ENCODE measurements at places on chromosomes 7 and 10. TPM values are rescaled to one million over a fixed set of nuclear protein-coding genes. Genes with fewer than 3 reads are reported as not detected.

DNA sequence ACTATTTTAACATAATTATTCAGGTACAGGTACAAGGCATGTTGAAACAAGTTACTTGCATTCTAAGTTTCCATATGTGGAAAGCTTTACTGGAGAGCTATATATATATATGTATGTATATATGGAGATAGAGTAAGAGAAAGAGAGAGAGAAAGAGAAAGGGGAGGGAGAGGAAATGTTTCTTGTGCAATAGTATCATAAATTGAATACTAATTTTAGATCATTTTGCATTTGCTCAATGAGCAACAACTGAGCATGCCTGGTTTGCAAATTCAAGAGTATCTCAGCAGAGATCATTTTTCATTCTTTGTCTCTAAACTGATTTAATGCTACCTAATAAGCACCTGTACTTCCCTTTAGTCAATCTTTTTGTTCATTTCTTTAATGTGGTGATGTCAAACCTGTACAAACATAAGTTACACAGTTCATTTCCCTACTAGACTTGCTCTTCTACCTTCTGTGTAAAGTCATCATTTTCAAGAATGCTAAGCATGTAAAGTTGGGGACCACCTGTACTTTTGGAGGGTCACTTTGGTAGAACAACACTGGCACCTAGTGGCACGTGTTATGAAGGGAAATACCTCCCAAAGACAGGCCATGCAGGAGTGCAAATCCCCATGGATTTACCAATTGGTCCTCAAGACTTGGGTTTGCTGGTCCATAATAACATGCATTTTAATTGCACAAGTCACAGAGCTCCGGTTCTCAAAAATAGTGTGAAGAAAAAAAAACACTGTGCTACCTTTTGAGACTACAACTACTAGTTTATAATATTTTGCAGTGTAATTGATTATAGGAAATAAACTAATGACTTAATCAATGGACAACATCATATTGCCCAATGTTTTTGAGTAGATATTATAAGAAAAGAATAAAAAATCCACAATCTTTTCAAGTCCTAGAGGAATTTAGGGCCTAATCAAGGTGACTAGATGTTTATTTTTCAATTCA, 431.2 kb upstream of the IGFBP3 start:
- H3K27ac ChIP-seq: no peak overlapping the region
- H3K4me3 ChIP-seq: no peak overlapping the region
- no peaks in the 10 kb centered on the region for H3K27me3 ChIP-seq

The PGAM2 gene
- total RNA-seq: 0.49 TPM

- H3K4me1 ChIP-seq: no peaks in the 10 kb centered on the region
- no peak for DNase-seq
- H3K27me3 ChIP-seq: no peaks in the 10 kb centered on the region
- no peak overlapping the region for H3K4me3 ChIP-seq
- H3K27ac ChIP-seq: no peak overlapping the region
- no peaks in the 10 kb centered on the region for H3K36me3 ChIP-seq
Measured at GRCh38 chr10:44628921-44629320, 244.0 kb upstream of the CXCL12 start.

- no peaks in the 10 kb centered on the region for H3K27me3 ChIP-seq
- peak; percentile 22 for DNase-seq
- H3K4me1 ChIP-seq: peaks cover 10% of the 10 kb centered on the region
Measured at GRCh38 chr7:26284995-26285632, 6.5 kb upstream of the SNX10 start.

DNA sequence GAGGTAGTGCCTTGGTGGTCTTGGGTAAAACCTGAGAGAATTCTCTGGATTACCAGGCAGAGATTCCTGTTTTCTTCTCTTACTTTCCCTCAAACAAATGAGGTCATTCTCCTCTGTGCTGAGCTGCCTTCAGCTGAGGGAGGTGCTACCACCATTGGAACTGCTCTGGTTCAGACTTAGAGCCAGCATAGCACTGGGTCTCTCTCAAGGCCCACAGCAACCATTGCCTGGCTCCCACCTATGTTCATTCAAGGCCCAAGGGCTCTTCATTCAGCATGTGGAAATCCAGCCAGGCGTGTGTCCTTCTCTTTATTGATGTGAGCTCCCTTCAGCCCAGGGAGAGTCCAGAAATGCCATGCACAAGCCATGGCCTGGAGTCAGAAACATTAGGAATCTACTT, 261.1 kb downstream of the NRG3 start:
- H3K27ac ChIP-seq: no peak overlapping the region
- H3K36me3 ChIP-seq: no peaks in the 10 kb centered on the region
- H3K4me1 ChIP-seq: no peaks in the 10 kb centered on the region
- no peaks in the 10 kb centered on the region for H3K27me3 ChIP-seq

DNA sequence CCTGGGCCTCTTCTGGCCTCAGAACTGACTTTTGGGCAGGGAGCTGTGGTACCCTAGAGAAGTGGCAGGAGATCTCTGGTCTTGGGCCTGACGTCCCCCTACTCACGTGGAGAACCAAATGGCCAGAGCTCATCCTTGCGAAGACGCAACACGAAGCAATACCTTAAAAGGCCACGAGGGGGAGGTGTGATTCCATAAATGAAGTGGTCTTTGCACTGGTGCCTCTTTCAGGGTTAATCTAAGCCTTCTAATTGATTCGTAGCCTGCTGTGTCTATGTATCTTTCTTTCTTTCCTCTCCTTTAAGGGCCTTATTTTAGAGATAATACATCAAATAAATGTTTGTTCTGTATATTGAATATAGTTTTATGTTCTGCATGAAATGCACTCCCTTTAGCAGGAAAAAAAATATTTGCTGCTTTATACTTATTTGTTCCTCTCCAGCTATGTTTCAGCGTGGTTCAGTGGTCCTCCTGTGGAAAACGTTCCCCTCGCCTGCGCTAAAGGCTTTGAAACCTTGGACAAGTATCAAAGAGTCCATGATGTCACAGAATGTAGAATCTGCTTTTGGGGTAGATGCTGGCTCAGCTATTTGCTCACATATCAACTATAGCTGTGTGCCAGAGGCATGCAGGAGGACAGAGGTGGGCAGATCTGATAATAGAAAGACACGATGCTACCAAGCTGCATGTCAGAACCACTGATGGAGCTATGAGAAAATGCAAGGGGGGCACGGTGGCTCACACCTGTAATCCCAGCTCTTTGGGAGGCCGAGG, 41.0 kb downstream of the STRA8 start:
- peak; percentile 89 for DNase-seq
- no peak overlapping the region for H3K27ac ChIP-seq
- no peak overlapping the region for H3K4me3 ChIP-seq
- H3K36me3 ChIP-seq: no peaks in the 10 kb centered on the region
- peaks cover 2% of the 10 kb centered on the region for H3K4me1 ChIP-seq

- H3K4me3 ChIP-seq: no peak overlapping the region
- no peaks in the 10 kb centered on the region for H3K4me1 ChIP-seq
- H3K36me3 ChIP-seq: no peaks in the 10 kb centered on the region
- peaks cover 7% of the 10 kb centered on the region for H3K27me3 ChIP-seq
Measured at GRCh38 chr10:90968328-90969081, 47.6 kb upstream of the ANKRD1 start.

DNA sequence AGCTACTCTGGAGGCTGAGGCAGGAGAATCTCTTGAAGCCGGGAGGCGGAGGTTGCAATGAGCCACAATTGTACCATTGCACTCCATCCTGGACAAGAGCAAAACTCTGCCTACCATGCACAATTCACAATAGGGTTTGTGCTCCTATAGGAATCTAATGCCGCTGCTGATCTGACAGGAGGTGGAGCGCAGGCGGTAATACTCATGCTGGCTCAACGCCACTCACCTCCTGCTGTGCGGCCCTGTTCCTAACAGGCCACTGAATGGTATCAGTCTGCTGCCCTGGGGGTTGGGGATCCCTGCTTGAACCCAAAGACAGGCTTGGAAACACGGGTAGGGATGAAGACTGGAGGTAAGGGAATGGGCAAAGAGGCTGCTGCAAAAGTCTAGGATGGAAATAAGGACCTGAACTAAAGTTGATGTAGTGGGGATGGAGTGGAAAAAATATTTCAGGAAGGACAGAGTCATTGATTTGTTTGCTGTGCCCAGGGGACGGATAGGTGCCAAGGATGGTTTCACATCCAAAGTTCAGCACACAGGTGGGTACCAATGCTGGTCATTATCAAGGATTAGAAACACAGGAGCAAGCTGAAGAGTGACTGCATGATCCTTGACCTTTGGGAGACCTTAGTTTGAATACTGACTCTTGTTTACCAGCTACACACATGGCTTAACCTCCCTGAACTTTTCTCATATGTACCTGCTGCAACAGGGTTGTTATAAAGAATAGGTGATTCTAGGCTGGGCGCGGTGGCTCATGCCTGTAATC, 2.2 kb downstream of the MRPS17 start:
- H3K27ac ChIP-seq: peak overlapping the region; percentile 35
- H3K27me3 ChIP-seq: no peaks in the 10 kb centered on the region
- peaks cover 34% of the 10 kb centered on the region for H3K36me3 ChIP-seq
- H3K4me1 ChIP-seq: peaks cover 17% of the 10 kb centered on the region
- DNase-seq: no peak

DNA sequence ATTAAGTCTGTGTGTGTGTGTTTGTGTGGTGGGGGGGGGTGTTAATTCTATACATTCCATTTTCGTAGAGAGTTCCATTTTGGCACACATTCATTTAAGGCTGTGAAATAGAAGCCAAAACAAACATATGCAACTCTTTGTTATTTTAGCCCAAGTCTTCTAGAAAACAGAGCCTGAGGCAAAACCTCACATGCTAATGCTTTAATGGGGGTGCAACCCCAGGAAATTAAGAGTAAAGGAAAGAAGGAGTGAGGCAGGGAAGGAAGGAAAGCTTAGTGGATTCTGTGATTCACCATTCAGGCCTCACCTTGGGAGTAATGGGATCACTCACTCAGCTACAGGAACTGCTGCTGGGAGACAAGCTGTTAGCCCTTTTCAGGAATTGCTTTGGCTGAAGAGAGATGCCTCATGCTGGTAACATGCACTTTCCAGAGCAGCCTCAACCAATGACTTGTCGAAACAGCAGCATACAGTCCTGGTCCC, 73.0 kb upstream of the CTTNBP2 start:
- H3K36me3 ChIP-seq: no peaks in the 10 kb centered on the region
- H3K4me3 ChIP-seq: no peak overlapping the region
- no peaks in the 10 kb centered on the region for H3K27me3 ChIP-seq
- H3K4me1 ChIP-seq: no peaks in the 10 kb centered on the region

DNA sequence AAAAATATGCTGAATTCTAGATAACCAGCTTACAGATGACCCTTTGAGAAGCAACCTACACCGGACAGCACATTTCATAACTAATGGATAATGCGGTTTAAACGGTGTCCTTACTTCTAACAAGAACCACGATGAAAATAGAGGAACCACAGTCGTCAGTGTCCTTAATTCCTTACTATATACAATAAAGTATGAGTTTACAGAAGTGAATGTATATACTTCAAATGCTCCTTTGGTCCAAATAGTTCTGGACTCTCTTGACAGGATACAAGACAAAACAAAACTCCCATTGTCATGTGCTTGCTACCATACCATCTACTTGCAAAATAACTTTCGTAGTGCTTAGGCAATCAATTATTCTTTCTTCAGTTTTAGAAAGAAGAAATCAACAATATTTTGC, 2.4 kb downstream of the NAMPT start:
- peak overlapping the region; percentile 88 for H3K4me3 ChIP-seq
- H3K4me1 ChIP-seq: peaks cover 43% of the 10 kb centered on the region
- DNase-seq: no peak
- H3K27me3 ChIP-seq: no peaks in the 10 kb centered on the region

The CALHM3 gene
- not detected for total RNA-seq

The HMX2 gene
- 0.90 TPM for total RNA-seq

DNA sequence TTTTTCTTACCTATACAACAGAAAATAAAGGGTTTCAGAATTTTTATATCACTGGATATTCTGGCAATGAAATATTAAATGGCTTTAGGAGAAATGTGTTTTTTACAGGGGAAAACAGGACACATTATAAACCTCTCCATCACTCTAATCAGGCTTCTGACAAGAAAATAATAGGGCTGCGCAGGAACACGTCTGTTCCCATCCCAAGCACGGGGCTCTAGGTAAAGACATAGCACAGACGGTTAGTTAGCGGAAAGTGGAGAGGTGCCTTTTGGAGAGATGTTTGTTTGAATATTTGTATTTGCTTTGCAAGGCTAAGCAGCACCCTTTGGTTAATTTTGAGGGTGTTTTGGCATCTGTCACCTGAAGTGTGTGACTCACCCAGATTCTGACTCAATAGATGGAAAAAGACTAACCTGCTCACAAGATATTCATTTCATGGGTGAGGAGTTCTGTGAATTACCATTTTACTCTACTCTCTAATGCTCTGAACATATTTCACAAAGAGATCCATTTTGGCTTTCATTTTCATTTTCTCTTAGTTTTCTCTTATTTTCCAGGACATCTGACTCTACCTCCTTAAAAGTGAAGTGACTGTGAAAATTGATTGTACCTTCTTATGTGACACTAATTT, 174.5 kb upstream of the AKR1E2 start:
- H3K36me3 ChIP-seq: no peaks in the 10 kb centered on the region
- H3K27me3 ChIP-seq: peaks cover 3% of the 10 kb centered on the region
- peak overlapping the region; percentile 47 for H3K4me3 ChIP-seq
- DNase-seq: peak; percentile 31
- peak overlapping the region; percentile 89 for H3K27ac ChIP-seq

DNA sequence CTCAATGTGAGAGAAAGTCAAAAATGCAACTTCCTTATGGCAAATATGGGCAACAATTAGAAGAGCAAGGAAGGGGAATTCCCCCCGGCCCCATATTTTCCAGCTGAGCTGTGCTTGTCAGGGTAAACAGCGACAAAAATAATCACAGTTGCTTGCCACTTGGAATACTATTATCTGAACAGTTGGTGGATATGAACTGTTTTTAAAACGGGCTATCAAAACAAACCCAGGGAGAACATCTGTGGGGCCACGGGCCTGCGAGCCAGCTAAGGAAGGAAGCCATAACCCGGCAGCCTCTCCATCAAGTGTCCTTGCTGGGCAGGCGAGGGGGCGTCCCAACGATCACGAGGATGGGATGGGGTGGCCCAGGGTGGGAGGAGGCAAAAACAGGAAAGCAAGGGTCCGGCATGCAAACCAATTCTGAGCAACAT, 228.4 kb downstream of the ARHGAP12 start:
- H3K36me3 ChIP-seq: no peaks in the 10 kb centered on the region
- peaks cover 4% of the 10 kb centered on the region for H3K27me3 ChIP-seq
- H3K4me3 ChIP-seq: no peak overlapping the region
- no peak overlapping the region for H3K27ac ChIP-seq
- peaks cover 4% of the 10 kb centered on the region for H3K4me1 ChIP-seq

GRCh38 chr7:129213828-129214227, 11.0 kb upstream of the AHCYL2 start:
- peak; percentile 44 for DNase-seq
- no peaks in the 10 kb centered on the region for H3K4me1 ChIP-seq
- no peak overlapping the region for H3K4me3 ChIP-seq

The DNAJC12 gene
- total RNA-seq: 32.5 TPM

The ADAM22 gene
- 2.3 TPM for total RNA-seq

The FBXL13 gene
- 0.96 TPM for total RNA-seq

- H3K4me1 ChIP-seq: peaks cover 61% of the 10 kb centered on the region
- DNase-seq: no peak
- peak overlapping the region; percentile 69 for H3K4me3 ChIP-seq
- H3K27me3 ChIP-seq: peaks cover 62% of the 10 kb centered on the region
- peaks cover 5% of the 10 kb centered on the region for H3K36me3 ChIP-seq
- no peak overlapping the region for H3K27ac ChIP-seq
Measured at GRCh38 chr7:101165958-101166647, 734 bp upstream of the VGF start.

- no peak overlapping the region for H3K27ac ChIP-seq
- no peaks in the 10 kb centered on the region for H3K36me3 ChIP-seq
- H3K4me1 ChIP-seq: peaks cover 11% of the 10 kb centered on the region
- no peak overlapping the region for H3K4me3 ChIP-seq
- DNase-seq: no peak
- peaks cover 2% of the 10 kb centered on the region for H3K27me3 ChIP-seq
Measured at GRCh38 chr10:124032971-124033886, 60.2 kb downstream of the CHST15 start.

- no peak for DNase-seq
- no peaks in the 10 kb centered on the region for H3K36me3 ChIP-seq
- no peaks in the 10 kb centered on the region for H3K4me1 ChIP-seq
Measured at GRCh38 chr10:131561897-131562296, 250.4 kb upstream of the TCERG1L start.
